ENCODE measurements at places on chromosomes 1 and 21.

DNA sequence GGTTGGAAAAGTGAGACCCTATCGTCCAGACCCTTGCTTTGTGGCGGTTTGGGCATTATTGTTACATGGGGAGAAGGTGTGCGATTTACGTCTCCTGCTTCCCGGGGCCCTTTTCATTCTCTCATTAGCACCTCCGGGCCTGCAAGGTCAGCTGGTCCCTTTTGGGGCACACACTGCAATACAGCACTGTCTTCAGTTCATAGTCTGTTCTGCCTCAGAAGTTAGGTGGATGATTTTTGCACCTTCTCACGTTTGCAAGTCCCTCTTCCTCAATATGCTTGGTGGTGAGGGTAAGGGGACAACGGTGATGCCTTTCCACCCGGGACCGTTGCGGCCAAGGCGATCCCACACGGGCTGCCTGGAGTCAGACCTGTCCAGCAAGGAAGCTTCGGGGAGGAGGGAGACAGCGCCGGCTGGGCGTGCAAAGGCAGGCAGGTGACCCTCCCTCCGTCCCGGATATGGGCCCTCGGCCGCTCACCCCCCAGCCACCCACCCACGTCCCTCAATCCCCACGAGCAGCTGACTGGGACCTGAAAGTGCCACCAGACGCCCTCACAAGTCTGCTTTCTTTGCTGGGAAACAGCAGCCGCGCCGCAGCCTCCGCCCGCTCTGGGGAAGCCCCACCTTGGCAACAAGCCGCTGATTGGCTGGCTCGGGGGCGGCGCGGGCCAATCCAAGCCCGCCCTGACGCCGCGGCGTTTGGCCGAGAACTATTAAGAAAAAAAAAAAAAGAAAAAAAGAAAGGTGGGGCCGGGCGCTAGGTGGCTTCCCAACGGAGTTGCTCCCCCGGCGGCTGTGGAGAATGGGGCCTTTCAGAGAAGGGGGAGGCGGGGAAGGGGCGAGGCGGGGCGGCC, 21.7 kb downstream of the BTG2 start:
- peak; percentile 68 for DNase-seq

GRCh38 chr1:56472860-56473259, 106.5 kb downstream of the PLPP3 start:
- DNase-seq = no peak

- DNase-seq = no peak
Measured at GRCh38 chr1:165666152-165666825, 32.1 kb downstream of the ALDH9A1 start.

DNA sequence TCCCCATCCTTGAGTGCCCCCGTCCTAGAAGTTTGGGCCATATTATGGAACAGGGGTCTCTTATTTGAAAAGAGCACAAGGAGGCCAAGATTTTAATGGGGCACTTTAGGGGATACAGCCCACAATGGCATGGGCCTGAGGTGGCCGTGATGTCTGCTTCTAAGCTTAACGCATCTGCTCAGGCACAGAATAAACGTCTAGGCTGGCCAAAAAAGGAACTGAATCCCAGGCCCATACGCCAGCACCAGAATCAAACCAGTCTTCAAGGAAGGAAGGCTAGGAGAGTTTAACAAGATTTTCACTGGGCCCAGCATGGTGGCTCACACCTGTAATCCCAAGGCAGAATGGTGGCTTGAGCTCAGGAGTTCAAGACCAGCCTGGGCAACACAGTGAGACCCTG, 9.2 kb upstream of the SARS1 start:
- no peak for DNase-seq

- no peak for DNase-seq
Measured at GRCh38 chr1:236156512-236157208, 14.3 kb downstream of the GPR137B start.

Data from T1000 (cell line).